ENCODE measurements at places on chromosomes 3 and 15.

GRCh38 chr15:38631119-38632075 is 66.8 kb upstream of the RASGRP1 start:
- H3K4me3 ChIP-seq: no peak overlapping the region
- DNase-seq: no peak
- no peaks in the 10 kb centered on the region for H3K36me3 ChIP-seq
- no peaks in the 10 kb centered on the region for H3K27me3 ChIP-seq
- peaks cover 1% of the 10 kb centered on the region for H3K4me1 ChIP-seq
- no peak overlapping the region for H3K27ac ChIP-seq

DNA sequence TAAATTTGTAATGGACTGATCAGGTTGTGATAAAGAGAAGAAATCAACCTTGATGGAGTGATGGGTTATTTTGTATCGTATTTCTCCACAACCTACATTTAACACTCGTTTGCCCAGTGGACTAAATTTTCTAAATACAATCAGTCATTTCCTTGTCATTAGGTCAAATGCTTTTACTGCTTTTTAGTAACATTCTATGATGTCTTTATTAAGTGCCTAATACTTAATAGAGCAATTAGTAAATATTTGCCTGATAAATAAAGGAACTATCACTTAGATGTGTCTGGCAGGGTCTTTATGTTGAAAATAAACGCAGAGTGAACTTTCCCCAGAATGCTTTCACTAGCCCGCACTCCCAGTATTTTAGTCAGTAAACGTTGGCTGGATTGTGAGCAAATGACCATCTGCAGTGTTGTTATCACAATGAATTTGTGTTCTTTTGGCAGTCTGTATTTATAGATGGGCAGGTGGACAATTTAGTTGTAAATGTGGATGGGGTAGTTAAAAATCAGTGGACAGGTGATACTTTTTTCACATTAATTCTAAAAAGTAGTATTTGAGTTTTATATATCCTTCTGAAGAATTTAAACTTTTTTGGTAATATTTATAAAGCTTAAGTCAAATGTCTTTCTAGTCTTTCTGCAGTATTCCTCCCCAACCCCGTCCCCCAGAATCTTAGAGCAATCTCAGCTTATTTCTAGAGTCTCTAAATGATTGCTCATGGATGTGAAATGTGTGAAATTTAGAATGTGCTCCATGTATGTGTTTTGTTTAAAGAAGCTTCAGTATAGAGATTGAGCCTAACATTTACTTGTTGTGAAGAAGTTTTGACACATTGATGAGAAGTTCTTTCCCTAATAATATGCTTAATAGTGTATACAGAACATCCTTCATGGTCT is 4.9 kb downstream of the USP3 start:
- no peak overlapping the region for H3K4me3 ChIP-seq
- H3K36me3 ChIP-seq: no peaks in the 10 kb centered on the region
- H3K4me1 ChIP-seq: peaks cover 28% of the 10 kb centered on the region
- no peak for DNase-seq
- no peaks in the 10 kb centered on the region for H3K27me3 ChIP-seq

GRCh38 chr3:11928381-11928780 is 75.8 kb upstream of the SYN2 start:
- no peak overlapping the region for H3K4me3 ChIP-seq
- H3K4me1 ChIP-seq: no peaks in the 10 kb centered on the region

GRCh38 chr3:139629033-139629432 is 48.7 kb downstream of the NMNAT3 start:
- H3K27ac ChIP-seq: no peak overlapping the region
- no peak for DNase-seq
- no peaks in the 10 kb centered on the region for H3K36me3 ChIP-seq
- H3K27me3 ChIP-seq: no peaks in the 10 kb centered on the region
- no peak overlapping the region for H3K4me3 ChIP-seq

- H3K27ac ChIP-seq: no peak overlapping the region
- no peak for DNase-seq
- H3K4me1 ChIP-seq: no peaks in the 10 kb centered on the region
- H3K4me3 ChIP-seq: no peak overlapping the region
Observed at GRCh38 chr3:59374818-59375211, 325.0 kb upstream of the CFAP20DC start.

DNA sequence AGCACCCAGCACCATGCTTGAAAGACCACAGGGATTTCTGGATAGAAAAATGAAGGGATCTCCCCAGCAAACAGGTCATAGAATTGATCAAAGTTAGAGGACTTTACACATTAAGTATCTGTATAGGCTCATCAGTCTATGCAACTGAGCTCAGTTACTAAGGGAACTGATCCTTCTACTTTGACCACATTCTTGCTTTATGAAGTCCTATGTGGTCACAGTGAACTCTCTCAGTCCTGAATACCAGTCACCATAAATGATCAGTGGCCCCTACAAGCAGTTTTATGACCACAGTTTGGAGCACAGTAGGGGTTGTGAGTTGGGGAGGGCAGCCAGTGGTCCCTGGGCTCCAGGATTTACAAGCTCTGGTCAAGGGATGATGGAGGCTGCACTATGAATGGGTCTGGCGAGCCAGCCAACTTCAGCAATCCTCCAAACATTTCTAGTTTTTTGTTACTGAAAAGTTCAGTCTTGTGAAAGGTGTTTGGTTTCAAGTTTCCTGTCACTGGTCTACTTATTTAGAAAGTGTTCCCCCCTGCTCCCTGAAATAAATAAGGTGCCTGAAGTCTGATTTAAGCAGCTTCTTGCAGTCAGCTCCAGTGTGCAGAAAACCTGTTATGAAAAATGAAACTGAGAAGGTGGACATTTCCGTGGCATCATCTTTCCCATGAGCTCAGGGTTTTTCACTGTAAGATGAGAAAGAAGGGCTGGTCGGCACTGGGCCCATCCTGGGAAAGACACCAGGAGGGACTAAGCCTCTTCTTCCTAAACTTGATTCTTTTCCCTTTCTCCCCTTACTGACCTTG is 75.5 kb downstream of the DAPK2 start:
- H3K27me3 ChIP-seq: no peaks in the 10 kb centered on the region
- H3K36me3 ChIP-seq: no peaks in the 10 kb centered on the region
- H3K4me1 ChIP-seq: peaks cover 14% of the 10 kb centered on the region

GRCh38 chr3:124249038-124249437 is 257.1 kb upstream of the ROPN1 start:
- no peak overlapping the region for H3K4me3 ChIP-seq
- H3K27me3 ChIP-seq: no peaks in the 10 kb centered on the region
- no peaks in the 10 kb centered on the region for H3K36me3 ChIP-seq
- no peaks in the 10 kb centered on the region for H3K4me1 ChIP-seq

DNA sequence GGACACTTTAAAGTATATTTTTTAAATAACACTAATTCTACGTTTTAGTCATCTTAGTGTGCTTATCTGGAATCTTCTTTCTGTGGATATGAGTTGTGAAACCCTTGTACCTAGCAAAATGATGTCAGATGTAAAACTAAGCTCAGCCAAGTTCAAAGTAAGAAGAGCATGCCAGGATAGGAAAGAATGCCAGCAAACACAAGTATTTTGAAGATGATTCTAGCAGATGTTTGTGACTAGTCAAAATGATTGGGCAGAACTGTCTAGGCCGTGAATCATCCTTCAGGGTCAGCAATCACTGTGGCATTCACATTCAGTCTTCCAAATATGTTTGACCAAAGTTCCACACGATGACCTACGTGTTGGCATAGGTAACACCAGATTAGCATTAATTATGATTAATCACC is 5.4 kb upstream of the PLOD2 start:
- no peak overlapping the region for H3K4me3 ChIP-seq
- no peak overlapping the region for H3K27ac ChIP-seq
- H3K36me3 ChIP-seq: no peaks in the 10 kb centered on the region
- H3K4me1 ChIP-seq: no peaks in the 10 kb centered on the region
- no peak for DNase-seq

All from left lung (tissue), 14 donors.